Astrocyte (in vitro differentiated cells and primary cell): ENCODE measurements at places on chromosomes 1 and 21.

DNA sequence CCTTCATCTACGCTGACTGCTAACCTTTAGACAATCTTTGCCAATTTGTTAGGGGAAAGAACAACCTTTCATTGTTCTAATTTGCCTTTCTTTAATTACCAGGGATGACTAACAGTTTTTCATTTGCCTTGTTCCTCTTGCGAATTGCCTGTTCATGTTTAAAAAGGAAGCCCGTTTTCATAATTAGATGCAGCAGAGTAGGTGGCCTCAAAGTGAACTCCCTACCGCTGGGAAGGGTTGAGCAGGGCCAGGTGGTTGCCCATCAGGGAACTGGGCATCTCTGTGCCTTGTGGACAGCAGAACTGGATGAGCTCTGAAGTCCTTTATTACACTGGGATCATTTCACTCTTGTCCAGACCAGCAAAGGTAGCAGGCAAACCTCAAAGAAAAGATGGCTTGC lies 59.0 kb downstream of the HIVEP3 start:
- no peak overlapping the region for H3K27ac ChIP-seq
- no peak overlapping the region for H3K4me3 ChIP-seq
- peaks cover 54% of the 10 kb centered on the region for H3K4me1 ChIP-seq
- no peaks in the 10 kb centered on the region for H3K36me3 ChIP-seq

- no peak overlapping the region for H3K4me3 ChIP-seq
- H3K4me1 ChIP-seq = no peaks in the 10 kb centered on the region
- H3K36me3 ChIP-seq = no peaks in the 10 kb centered on the region
- H3K27ac ChIP-seq = no peak overlapping the region
Observed at GRCh38 chr1:82880506-82880905, 1079.8 kb downstream of the ADGRL2 start.

GRCh38 chr1:37721565-37721964 lies 29.2 kb downstream of the CDCA8 start:
- no peak for DNase-seq
- peaks cover 14% of the 10 kb centered on the region for H3K27me3 ChIP-seq
- H3K4me3 ChIP-seq = no peak overlapping the region
- H3K27ac ChIP-seq = no peak overlapping the region

- peaks cover 59% of the 10 kb centered on the region for H3K4me1 ChIP-seq
- H3K27ac ChIP-seq = peak overlapping the region; percentile 97
- no peaks in the 10 kb centered on the region for H3K36me3 ChIP-seq
- H3K4me3 ChIP-seq = peak overlapping the region; percentile 26
- no peaks in the 10 kb centered on the region for H3K27me3 ChIP-seq
Observed at GRCh38 chr21:46052703-46053651, 44.9 kb upstream of the COL6A2 start.

GRCh38 chr1:171817511-171818265 lies 23.6 kb upstream of the DNM3 start:
- H3K27ac ChIP-seq = no peak overlapping the region
- H3K4me1 ChIP-seq = peaks cover 5% of the 10 kb centered on the region
- DNase-seq = peak; percentile 70
- no peaks in the 10 kb centered on the region for H3K36me3 ChIP-seq
- H3K27me3 ChIP-seq = no peaks in the 10 kb centered on the region
- H3K4me3 ChIP-seq = no peak overlapping the region

DNA sequence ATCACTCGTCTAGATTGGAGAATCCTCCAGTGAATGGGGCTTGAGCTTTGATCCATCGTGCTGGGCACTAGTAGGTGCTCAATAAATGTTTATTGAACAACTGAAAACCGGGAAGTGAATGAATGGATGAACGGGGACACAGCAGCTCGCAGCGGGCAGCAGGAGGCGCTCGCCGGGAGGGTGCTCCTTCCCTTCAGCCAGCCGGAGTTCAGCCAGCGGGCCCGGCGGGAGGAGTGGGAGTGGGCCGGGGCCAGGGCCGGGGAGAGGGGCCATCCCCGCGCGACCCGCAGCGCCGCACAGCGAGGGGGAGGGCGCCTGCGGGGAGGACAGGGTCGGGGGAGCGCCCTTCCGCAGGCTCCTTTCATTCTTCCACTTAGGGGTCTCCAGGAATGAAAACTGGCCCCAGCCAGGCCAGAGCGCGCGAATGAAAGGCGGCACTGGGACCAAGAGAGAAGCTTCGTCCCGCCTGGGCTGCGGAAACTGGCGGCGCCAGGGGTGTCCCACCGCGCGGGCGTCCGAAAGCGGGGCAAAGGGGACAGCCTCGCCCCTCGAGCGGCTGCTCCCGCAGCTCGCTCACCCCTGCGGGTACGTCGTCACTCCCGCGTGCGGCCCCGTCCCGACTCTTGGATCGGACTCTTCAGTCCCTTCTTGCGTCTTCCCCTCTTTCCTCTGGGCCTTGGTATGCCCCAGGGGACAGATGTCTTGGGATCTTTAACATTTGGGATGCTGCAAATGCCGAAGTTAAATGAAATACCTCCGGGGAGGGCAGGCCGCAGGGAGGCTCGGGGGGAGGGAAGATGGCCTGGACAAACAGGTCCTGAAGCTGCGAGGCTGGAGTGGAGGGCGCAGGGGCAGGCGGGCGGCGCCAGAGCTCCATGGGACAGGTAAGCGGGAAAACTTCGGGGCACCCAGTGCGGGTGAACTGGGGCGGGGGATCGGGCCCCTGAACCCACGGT lies 3.6 kb upstream of the INAVA start:
- peak overlapping the region; percentile 53 for H3K27ac ChIP-seq
- peaks cover 7% of the 10 kb centered on the region for H3K27me3 ChIP-seq
- DNase-seq = peak; percentile 27

- H3K36me3 ChIP-seq = no peaks in the 10 kb centered on the region
- H3K4me1 ChIP-seq = peaks cover 6% of the 10 kb centered on the region
- H3K4me3 ChIP-seq = no peak overlapping the region
- no peaks in the 10 kb centered on the region for H3K27me3 ChIP-seq
- DNase-seq = no peak
- H3K27ac ChIP-seq = no peak overlapping the region
Observed at GRCh38 chr1:219081943-219082925, 91.4 kb upstream of the LYPLAL1 start.

- no peaks in the 10 kb centered on the region for H3K27me3 ChIP-seq
- no peaks in the 10 kb centered on the region for H3K4me1 ChIP-seq
- DNase-seq = no peak
- H3K4me3 ChIP-seq = no peak overlapping the region
Observed at GRCh38 chr1:1144122-1144842, 28.4 kb upstream of the C1orf159 start.

DNA sequence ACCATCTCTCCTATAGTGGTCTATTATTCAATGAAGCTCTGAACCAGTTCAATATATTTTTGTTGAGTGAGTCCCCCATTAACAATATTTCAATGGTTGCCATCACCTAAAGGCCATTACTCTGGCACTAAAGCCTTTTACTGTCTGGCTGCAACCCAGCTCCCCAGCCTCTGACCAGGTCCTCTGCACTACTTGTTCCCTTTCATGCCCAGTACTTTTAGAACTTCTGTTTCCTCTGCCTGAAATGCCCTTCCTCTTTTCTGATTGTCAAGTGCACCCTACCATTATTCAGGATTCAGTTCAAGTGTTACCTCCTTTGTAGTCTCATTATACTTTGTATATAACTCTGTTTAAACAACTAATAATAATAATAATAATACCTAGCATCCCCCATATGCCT lies 30.4 kb upstream of the ZFYVE9 start:
- H3K4me1 ChIP-seq = no peaks in the 10 kb centered on the region
- no peaks in the 10 kb centered on the region for H3K27me3 ChIP-seq
- H3K36me3 ChIP-seq = no peaks in the 10 kb centered on the region
- no peak overlapping the region for H3K4me3 ChIP-seq
- no peak for DNase-seq

GRCh38 chr1:63325279-63325985 lies 3.1 kb downstream of the FOXD3 start:
- H3K4me1 ChIP-seq = peaks cover 3% of the 10 kb centered on the region
- peaks cover 89% of the 10 kb centered on the region for H3K27me3 ChIP-seq
- no peaks in the 10 kb centered on the region for H3K36me3 ChIP-seq

DNA sequence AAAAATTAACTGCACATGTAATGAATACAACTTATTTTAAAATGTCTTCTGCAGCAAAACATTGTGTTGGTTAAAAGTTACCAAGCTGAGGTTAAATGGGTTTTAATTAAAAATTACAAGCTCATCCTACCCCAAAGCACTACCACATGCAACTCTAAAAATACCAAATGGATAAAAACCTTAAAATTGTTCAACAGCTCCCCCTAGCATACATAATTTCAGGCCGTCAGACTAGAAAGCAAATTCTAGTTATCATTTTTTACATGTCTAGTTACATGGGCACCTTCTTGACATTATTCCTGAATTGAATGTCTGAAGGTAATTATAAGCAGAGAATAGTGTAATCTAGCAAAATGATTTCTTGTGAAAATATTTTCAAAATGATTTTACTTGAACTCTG lies 176.5 kb downstream of the C1orf21 start:
- DNase-seq = no peak
- H3K36me3 ChIP-seq = no peaks in the 10 kb centered on the region
- H3K4me1 ChIP-seq = peaks cover 3% of the 10 kb centered on the region
- no peak overlapping the region for H3K27ac ChIP-seq

DNA sequence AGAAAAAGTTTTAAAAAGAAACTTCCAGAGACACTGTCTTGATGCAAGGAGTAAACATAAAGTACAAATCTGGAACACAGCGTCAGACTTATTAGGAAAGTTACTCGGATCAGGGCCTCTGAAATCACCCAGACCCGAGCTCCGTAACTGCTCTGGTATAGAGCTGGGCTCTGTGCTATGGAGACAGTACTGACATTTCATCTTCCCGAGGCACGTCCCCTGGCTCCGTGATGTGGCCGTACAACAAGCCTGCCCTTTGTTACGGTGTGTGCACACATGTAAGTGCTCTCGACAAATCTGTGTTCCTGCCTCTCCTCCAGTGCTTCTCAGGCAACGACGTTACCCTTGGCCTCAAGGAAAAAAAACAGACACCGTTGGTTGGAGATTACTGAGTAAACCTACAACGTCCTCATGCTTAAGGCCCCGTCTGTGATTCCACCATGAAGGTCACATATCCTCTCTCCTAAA lies 107.0 kb upstream of the IRF2BP2 start:
- H3K27me3 ChIP-seq = no peaks in the 10 kb centered on the region
- H3K27ac ChIP-seq = no peak overlapping the region
- H3K36me3 ChIP-seq = no peaks in the 10 kb centered on the region
- H3K4me1 ChIP-seq = peaks cover 19% of the 10 kb centered on the region

GRCh38 chr1:183048087-183049085 lies 25.2 kb downstream of the LAMC1 start:
- H3K4me1 ChIP-seq = peaks cover 20% of the 10 kb centered on the region
- no peaks in the 10 kb centered on the region for H3K27me3 ChIP-seq
- DNase-seq = no peak
- H3K36me3 ChIP-seq = peaks cover 4% of the 10 kb centered on the region
- no peak overlapping the region for H3K27ac ChIP-seq

DNA sequence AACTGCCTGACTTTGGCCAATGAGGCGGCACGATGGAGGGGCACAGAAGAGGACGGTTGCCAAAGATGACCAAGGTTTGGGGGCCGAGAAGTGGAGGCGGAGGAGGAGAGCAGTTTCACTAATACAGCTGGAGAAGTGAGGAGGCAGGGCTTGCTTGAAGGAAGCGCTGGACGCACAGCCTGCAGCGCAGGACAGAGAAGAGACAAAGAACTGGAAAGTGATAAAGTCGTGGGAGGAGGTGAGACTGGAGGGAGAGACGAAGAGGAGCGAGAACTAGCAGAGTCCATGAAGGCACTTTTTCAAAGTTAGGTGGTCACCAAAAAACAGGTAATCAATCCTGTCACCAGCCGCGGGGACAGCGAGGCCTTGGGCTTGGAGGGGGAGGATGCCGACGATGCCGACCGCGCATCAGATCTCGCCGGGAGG lies 771 bp downstream of the PACC1 start:
- no peaks in the 10 kb centered on the region for H3K27me3 ChIP-seq
- no peak for DNase-seq
- H3K27ac ChIP-seq = no peak overlapping the region
- peak overlapping the region; percentile 67 for H3K4me3 ChIP-seq
- H3K36me3 ChIP-seq = peaks cover 7% of the 10 kb centered on the region
- peaks cover 7% of the 10 kb centered on the region for H3K4me1 ChIP-seq

DNA sequence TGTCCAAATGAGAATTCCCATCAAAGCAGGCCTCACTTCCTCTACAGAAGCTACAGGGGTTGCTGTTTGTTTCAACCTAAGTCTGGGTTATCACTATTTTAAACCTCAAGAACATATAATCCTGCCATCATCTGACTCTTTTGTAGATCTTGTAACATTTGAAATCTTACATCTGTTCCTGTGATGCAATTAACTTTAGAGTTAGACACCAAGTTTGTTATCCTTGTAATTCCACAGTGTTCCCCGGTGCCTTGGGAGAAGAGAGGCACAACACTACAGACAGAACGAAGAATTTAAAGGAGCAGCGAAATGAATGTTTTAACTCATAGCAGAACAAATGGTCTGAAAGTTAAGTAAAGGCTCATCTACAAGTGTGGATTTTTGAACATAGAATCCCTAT lies 116.1 kb downstream of the UCHL5 start:
- no peak overlapping the region for H3K27ac ChIP-seq
- DNase-seq = no peak
- H3K4me3 ChIP-seq = no peak overlapping the region
- H3K36me3 ChIP-seq = no peaks in the 10 kb centered on the region
- H3K4me1 ChIP-seq = no peaks in the 10 kb centered on the region

- no peak for DNase-seq
- H3K4me3 ChIP-seq = no peak overlapping the region
- H3K36me3 ChIP-seq = no peaks in the 10 kb centered on the region
- H3K27me3 ChIP-seq = no peaks in the 10 kb centered on the region
Observed at GRCh38 chr1:215023155-215023832, 59.2 kb upstream of the KCNK2 start.

DNA sequence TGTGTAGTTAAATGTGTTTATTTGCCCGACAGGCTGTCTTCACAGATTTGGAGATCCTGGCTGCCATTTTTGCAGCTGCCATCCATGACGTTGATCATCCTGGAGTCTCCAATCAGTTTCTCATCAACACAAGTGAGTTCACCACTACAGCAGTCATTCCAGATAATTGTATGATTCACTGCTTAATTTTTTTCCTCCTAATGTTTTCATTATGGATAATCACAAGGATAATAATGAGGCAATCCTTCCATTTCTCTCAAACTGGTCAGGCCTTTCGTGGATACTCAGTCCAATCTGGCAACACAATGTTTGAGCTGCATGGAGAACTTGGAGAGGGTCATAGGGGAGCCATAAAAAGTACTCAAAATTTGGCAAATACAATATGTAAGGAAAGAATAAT lies 168.3 kb upstream of the SGIP1 start:
- H3K4me3 ChIP-seq = no peak overlapping the region
- peaks cover 2% of the 10 kb centered on the region for H3K4me1 ChIP-seq
- no peaks in the 10 kb centered on the region for H3K27me3 ChIP-seq
- H3K27ac ChIP-seq = peak overlapping the region; percentile 18
- peaks cover 3% of the 10 kb centered on the region for H3K36me3 ChIP-seq

GRCh38 chr1:72018562-72018961 lies 263.8 kb downstream of the NEGR1 start:
- no peaks in the 10 kb centered on the region for H3K36me3 ChIP-seq
- no peak overlapping the region for H3K4me3 ChIP-seq
- no peaks in the 10 kb centered on the region for H3K4me1 ChIP-seq
- no peak overlapping the region for H3K27ac ChIP-seq
- DNase-seq = no peak
- H3K27me3 ChIP-seq = no peaks in the 10 kb centered on the region

DNA sequence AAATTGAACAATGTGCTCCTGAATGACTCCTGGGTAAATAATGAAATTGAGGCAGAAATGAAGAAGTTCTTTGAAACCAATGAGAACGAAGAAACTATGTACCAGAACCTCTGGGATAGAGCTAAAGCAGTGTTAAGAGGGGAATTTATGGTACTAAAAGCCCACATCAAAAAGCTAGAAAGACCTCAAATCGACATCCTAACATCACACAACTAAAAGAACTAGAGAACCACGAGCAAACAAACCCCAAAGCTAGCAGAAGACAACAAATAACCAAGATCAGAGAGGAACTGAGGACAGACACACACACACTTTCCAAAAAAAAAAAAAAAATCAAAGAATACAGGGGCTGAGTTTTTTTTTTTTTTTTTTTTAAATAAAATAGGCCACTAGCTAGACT lies 564.2 kb downstream of the SMYD3 start:
- no peak overlapping the region for H3K4me3 ChIP-seq
- no peaks in the 10 kb centered on the region for H3K27me3 ChIP-seq
- H3K27ac ChIP-seq = no peak overlapping the region
